ENCODE measurements at places on chromosomes 11 and 22. TPM values are rescaled to one million over a fixed set of nuclear protein-coding genes. Genes with fewer than 3 reads are reported as not detected.

Gene RTL10
- 10.6 TPM for total RNA-seq

Gene OR10D3
- total RNA-seq: not detected

Gene CCDC89
- total RNA-seq: 6.0 TPM

Gene NFRKB
- total RNA-seq: 11.8 TPM

Gene THY1
- 24.7 TPM for total RNA-seq

Gene LMF2
- 24.8 TPM for total RNA-seq

Gene SCUBE1
- 0.19 TPM for total RNA-seq

Gene GLYATL2
- total RNA-seq: 1.2 TPM

Gene OR6A2
- 0.19 TPM for total RNA-seq

Gene OR9Q2
- not detected for total RNA-seq

Gene ELFN2
- total RNA-seq: not detected

Gene MS4A8
- not detected for total RNA-seq

Gene C1QTNF5
- total RNA-seq: 22.6 TPM

Gene CARD18
- not detected for total RNA-seq

Gene TRABD
- 16.5 TPM for total RNA-seq

Gene CRYBB2
- not detected for total RNA-seq

Gene EEF1G
- 1,416 TPM for total RNA-seq

Gene MMP11
- total RNA-seq: 5.2 TPM

Gene TST
- total RNA-seq: 18.0 TPM

Gene ESAM
- 13.6 TPM for total RNA-seq

Gene CD3G
- not detected for total RNA-seq

Gene POTEH
- total RNA-seq: not detected

Gene OOSP1
- total RNA-seq: not detected

Gene NUP50
- 29.8 TPM for total RNA-seq
